ENCODE measurements at places on chromosomes 3 and 15.

GRCh38 chr15:25742776-25743547, 120.2 kb downstream of the ATP10A start:
- no peak for DNase-seq

- peak; percentile 59 for DNase-seq
Measured at GRCh38 chr15:92733934-92734521, 78.5 kb upstream of the FAM174B start.

- no peak for DNase-seq
Measured at GRCh38 chr3:179425075-179425474, 26.2 kb downstream of the GNB4 start.

DNA sequence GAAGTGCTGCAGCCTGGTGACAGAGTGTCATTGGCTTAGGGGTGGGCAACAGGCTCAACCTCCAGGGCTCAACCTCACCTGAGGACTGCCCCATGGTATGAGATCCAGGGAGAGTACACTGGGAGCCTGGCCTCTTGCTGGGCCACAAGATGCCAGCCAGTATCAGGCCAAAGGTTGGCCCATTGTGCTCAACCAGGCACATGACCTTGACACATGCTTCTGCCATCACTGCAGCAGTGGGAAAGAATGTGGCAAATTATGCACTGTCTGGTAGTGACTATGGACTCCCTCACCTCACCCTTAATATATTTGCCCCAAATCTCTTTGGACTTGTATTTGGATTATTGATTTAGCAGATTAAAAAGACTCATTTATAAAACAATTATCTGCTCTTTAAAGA, 233.9 kb upstream of the GOLGA6L4 start:
- DNase-seq = no peak

DNA sequence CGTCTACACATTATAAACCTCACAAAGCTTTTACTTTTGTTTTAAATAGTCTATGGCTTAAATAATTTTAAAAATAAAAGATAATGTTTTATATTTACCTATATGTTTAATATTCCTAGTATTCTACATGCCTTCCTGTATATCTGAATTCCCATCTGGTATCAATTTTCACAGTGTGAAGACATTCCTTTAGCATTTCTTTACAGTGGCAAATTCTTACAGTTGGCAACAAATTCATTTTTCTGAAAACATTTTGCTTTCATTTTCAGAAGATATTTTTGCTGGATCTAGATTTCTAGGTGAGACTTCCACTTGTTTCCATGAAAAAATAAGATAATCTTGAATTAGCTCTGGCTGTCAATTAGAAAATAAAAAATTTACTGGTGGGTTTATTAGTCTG, 471.4 kb upstream of the NAALADL2 start:
- no peak for DNase-seq

DNA sequence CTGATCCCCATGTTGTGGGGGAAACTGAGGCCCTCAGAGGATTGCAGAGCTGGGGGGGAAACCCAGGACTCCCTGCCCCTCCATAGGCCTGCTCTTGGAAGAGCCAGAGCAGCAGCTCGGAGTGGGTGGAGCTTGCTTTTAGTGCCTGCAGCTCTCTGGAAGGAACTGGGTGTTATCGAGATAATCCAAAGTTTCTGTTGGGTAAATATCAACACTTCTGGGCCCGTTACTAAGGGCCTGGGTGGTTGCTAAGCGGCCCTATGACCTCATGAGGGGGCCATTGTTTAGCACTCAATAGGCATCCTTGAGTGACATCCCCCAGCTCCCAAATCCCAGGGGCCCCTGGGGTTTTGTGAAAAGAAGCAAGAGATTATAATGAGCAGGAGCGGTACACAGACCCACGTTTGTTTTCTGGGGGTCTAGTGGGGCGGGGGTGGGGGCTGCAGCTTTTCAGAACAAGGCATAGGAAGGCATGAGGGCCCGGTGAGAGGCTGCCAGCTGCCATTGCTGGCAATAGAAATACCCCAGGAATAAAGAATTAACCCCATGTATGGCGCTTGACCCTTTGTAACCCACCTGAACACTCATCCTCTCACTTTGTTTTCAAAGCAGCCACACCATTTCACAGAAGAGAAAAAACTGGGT, 48.3 kb upstream of the ATP2B2 start:
- DNase-seq = no peak

DNA sequence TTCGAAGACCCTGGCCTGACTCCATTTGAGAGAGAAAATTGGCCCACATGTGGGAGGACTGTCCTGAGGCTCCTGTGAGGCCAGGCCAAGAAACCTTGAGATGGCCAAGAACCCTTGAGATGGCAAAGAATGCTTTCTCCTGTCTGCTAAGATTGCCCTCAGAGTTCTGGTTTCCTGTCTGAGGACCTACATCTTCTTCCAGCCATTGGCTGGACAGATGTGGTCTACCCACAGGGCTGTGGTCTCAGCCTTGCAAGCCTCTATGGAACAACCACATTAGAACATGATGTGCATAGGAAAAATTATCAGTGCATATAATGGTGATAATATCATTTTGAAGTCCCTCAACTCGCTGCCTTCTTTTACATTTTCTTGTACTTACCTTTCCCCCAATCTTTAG, 10.8 kb upstream of the RASA2 start:
- no peak for DNase-seq

- DNase-seq = no peak
Measured at GRCh38 chr15:36557364-36557763, 22.1 kb upstream of the CDIN1 start.

DNA sequence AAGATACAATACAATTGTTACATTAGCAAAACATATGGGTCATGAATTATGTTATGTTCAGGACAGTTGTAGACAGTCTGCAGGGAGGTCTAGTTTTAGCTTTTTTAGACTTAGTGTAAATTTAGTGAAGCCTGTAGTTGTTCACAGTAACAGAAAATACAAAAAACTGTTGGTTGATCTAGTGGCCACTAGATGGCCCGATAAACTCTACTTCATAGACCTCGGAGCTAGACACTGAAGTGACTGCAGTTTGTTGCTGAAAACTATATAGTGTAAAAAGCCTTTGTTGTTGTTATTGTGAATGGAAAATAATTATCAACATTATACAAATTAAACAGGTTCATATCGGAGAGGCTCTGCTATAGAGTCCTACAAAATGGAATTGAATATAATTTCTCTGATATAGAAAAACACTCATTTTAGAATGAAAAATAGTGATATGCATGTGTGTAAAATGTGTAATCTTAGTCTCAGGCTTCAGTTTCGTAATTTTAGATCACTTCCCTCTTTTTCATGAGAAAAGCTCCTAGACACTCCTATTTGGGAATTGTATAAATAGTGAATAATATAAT, 18.3 kb downstream of the MAGEL2 start:
- DNase-seq = peak; percentile 22

DNA sequence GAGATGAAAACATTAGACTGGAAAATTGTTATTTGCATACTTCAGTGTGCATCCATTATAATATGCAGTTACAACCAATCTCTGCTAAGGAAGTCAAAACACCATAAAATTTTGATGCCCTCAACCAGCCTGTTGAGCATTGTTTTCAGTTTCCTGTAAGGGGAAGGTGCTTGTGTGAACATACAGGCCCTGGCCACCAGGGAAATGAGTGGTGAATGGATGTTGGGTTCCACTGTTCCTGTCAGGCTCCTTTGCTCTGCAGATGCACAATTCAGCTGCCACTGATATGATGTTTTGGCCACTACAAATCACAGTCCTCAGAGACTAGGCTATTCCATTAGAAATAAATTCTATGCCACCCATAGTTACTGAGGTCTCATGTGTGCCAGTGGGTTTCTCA, 184.6 kb downstream of the SYNPR start:
- no peak for DNase-seq

- DNase-seq = peak; percentile 5
Measured at GRCh38 chr3:65412588-65412987, 626.1 kb downstream of the MAGI1 start.

DNA sequence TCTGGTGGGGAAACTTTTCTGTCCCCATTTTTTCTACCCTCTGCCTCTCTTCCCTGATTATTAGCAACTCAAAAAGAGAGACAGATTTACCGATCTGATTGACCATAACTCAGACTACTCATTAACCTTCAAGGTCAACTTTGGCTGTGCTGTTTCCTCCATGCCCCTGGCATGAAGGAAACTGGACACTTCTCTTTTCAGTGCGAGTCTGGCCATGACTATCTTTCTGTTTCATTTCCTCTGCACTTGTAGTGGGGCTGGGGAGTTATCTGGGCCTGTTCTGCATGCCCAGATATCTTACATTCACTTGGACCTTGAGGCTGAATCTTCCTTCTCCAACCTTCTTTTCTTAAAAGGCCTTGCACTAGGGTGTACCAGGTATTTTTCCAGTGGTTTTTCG, 76.9 kb upstream of the SLCO2A1 start:
- no peak for DNase-seq

DNA sequence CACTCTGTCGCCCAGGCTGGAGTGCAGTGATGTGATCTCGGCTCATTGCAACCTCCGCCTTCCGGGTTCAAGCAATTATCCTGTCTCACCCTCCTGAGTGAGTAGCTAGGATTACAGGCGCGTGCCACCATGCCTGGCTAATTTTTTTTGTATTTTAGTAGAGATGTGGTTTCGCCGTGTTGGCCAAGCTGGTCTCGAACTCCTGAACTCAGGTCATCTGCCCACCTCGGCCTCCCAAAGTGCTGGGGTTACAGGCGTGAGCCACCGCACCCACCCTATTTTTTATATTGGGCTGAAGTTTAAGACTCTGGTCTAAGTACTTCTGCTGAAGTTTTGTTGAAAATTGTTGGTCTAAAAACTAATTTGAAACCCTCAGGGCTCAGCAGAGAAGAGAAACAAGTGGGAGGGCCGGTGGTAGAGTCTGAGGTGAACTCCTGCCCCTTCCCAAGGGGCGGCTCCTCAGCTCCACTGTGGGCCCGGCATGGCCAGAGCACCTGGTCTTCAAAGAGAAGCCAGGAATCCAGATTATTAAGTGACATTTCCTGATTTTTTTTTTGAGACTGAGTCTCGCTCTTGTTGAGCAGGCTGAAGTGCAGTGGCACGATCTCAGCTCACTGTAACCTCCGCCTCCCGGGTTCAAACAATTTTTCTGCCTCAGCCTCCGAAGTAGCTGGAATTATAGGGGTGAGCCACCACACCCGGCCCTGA, 4.0 kb downstream of the HDAC11 start:
- DNase-seq = no peak

DNA sequence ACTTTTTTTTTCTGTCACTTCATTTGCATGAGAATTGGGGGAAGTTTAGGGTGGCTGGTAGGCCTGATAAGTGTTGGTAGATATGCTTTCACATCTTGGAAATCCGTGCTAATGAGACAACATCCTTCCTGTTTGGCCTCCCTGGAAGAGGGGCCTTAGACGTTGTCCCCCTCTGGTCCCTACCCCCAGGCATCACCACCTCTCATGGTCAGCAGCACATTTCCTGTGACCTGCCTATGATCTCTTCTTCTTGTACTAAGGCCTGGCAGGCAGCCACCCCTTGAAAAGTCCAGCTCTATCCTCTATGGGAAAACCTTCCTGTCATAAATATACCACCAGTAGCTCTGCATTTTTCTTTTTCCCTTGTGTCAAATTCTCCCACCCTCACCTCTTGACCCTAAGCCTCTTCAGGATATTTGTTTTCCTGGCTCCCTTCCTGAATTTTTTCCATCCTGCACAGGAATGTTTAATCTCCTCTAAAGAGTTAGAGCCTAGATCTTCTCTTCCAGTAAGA, 107.8 kb downstream of the SNRK start:
- DNase-seq = no peak

DNA sequence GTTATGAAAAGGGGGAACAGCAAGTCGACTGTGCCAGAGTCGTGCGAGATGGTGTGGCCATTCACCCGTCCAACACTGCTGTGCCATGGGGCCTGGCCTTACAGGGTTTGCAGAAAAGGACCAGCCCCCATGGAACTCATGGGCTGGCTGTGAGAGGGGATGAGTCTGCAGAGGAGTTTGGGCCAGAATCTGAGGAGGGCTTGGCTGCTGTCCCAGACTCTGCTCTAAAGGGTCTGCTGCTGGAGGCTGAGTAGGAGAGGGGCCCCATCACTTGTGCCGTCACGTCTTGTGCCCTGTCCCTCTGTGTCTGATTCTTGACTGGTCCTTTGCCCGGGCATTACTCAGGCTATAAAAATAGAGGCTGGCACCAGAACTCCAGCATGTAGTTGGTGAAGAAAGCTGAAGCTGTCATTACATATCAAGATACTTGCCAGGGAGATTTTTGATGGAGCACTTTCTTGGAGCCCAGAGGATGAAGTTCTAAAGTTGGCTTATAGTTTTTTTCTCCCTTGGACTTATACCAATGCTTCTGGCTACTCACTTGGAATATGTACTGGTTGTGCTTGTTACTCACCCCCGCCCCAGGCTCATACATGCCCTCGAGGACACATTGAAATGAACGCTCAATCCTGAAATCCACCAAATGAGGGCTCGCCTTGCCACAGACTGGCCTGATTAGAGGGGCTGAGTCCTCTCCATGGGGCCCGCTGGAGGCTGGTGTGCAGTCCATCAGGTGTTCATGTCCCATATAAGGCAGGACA, 10.2 kb downstream of the PXYLP1 start:
- DNase-seq = peak; percentile 56

GRCh38 chr3:125121246-125122010, 65.6 kb upstream of the HEG1 start:
- DNase-seq = no peak

DNA sequence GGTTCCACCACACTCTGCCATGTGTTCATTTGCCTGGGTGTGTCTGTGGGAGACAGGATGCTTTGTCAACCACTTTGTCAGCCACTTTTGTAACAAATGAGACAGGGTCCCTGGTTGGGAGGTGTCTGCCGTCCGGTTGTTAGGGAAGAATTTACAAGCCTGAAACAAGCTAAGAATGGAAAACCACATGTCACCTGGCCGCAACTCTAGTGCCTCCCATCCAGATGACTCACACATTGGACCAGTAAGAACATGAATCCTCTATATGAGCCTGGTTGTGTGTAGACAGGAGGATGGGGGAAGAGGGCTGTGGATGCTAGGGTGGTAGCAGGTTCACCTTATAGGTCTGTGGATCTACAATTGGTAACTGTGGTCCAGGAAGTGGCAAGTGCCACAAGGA, 335.3 kb downstream of the CLSTN2 start:
- DNase-seq = no peak

GRCh38 chr3:115354010-115354409, 206.9 kb upstream of the ZBTB20 start:
- DNase-seq = no peak

DNA sequence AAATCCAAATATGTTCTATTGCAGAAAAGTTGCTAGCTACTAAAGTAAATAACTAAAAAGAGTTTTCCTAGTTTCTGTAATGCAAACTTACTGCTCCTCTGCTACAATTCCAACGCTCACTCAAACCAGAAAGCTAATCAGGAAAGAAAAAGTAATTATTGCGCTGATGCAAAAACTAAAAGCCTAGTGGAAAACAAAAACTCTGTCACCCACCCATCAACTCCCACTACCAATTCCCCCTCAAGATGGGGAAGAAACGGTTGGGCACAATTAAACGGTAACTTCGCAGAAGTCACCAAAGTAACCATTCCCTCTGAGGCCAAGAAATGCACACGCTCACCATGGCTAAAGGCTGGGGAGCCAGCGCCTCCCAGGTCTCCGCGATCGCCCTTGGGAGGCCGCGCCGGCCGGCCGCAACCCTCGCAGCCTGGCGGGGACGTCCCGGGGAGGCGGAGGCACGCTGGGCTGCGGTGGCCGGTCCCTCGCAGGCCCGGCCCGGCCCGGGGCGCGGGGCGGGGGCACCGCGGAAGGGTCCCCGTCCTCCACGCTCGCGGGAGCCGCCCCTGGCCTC, 684 bp downstream of the SLTM start:
- peak; percentile 25 for DNase-seq
